A172 (cell line): ENCODE measurements at places on chromosomes 5 and 9. TPM values are rescaled to one million over a fixed set of nuclear protein-coding genes. Genes with fewer than 3 reads are reported as not detected.
A peak's percentile ranks its signal among the peaks of the same experiment; 100 is the strongest.

DNA sequence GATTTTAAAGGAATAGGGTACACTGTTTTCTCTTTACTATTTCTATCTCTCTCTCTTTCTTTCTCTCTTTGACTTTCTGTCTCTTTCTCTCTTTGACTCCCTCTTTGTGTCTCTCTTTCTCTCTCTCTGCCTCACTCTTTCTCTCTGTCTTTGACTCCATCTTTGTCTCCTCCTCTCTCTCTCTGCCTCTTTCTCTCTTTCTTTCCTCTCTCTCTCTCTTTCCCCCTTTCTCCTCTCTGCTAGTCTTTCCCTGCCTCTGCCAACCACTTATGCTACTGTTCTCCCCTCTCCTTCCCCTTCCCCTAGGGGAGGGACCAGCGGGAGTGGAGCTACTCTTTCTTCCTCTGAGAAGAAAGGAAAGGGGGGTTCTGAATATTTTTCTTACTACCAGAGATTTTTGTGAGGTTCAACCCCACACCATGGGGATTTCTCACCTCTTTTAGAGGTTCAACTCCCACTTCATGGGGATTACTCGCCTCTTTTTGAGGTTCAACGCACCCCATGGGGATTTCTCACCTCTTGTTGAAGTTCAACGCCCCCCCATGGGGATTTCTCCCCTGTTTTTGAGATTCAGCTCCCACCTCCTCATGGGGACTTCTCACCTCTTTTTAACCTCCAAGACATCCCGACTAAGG, 309.9 kb downstream of the NR3C1 start:
- no peak for DNase-seq

- DNase-seq: no peak
Observed at GRCh38 chr9:38278931-38279679, 113.4 kb upstream of the ALDH1B1 start.

GRCh38 chr5:180563994-180564393, 27.3 kb downstream of the SCGB3A1 start:
- no peak for DNase-seq

DNA sequence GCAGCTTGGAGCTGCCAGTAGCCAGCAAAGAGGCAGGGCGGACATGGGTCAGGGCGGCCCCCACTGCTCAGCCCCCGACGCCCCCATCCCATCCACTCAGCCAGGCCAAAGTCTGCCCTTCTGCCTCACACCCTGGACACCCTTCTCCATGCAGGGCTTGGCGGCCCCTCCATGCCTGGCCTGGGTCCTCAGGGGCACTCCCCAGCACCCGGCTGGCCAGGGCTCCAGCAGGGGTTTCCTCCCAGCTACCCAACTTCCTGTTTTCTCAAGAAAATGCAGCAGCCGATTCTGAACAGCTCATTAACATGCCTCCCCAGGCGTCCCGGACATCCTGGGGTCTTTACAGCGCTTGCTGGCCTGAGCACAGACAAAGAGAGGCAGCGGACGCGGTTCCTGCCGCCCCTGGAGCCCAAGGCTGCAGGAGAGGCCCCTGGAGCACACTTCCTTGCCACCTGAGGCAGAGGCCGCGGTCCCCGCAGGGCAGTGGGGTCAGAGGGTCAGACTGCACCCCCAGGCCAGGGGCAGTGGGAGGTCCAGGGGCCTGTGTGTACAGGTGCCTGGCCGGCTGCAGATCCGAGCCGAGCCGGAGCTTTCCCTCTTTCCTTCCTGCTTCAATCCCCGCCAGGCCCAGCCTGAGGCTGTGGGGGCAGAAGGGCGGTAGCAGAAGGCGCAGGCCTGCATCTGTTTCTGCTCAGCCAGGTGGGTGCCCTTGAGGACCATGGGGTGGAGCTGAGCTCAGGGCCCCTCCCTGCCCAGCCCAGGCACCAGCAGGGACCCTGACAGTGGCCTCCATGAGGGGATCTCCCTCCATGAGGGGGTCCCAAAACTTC, 18.7 kb upstream of the NRARP start:
- DNase-seq: no peak

GRCh38 chr9:92607773-92608172, 62.2 kb downstream of the IPPK start:
- DNase-seq: peak; percentile 21

- no peak for DNase-seq
Observed at GRCh38 chr5:177403102-177403791, 2.8 kb upstream of the PFN3 start.

DNA sequence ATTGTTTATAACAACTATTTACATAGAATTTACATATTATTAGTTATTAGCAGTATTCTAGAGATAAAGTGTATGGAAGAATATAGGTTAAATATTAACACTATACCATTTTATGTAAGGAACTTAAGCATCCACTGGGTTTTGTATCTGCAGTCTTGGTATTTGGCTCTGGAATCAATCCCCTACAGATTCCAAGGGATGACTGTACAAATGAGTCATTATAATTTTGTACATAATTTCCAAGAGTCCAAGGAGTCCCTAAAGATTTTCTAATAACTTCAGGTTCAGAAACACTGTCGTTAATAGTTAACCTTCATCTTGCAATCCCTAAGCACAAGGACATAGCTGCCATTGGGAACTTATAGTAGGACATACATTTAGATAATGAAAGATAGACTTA, 254.8 kb upstream of the PDE4D start:
- DNase-seq: no peak

DNA sequence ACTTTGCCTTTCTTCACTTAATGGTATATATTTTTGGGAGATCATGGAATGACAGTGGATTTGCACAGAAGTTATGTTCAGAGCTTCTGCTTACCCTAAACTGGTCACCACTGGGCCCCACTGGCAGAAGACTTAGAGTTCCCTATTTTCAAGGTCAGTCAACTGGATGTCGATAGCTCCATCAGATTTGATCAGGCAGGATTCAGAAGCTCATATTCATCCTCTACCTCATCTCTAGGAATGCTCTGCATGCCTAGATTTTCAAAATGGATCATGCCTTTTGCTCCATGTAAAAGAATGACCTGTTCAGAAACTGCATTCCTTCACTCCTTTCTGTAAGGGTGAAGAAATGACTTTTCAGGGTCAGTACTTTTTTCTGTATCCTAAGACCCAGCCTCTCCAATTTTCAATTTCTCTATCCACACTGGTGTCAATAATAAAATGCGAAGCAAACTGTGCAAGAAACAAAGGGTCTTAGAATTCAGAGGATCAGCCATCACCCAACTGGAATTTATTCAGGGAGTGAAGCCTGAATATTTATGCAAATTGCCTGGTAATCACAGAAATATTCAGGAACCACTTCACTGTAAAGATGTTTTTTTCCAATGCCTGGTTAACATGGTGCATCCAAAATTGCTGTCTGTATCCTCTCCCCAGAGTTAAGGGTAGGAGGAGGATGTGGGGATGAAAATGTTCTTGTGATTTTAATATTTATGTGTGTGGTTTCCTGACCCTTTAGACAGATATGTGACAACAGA, 125.4 kb downstream of the DOCK2 start:
- peak; percentile 75 for DNase-seq

- no peak for DNase-seq
Observed at GRCh38 chr5:16082053-16082452, 97.5 kb downstream of the MARCHF11 start.

GRCh38 chr5:98700730-98701129, 72.7 kb upstream of the RGMB start:
- DNase-seq: no peak

DNA sequence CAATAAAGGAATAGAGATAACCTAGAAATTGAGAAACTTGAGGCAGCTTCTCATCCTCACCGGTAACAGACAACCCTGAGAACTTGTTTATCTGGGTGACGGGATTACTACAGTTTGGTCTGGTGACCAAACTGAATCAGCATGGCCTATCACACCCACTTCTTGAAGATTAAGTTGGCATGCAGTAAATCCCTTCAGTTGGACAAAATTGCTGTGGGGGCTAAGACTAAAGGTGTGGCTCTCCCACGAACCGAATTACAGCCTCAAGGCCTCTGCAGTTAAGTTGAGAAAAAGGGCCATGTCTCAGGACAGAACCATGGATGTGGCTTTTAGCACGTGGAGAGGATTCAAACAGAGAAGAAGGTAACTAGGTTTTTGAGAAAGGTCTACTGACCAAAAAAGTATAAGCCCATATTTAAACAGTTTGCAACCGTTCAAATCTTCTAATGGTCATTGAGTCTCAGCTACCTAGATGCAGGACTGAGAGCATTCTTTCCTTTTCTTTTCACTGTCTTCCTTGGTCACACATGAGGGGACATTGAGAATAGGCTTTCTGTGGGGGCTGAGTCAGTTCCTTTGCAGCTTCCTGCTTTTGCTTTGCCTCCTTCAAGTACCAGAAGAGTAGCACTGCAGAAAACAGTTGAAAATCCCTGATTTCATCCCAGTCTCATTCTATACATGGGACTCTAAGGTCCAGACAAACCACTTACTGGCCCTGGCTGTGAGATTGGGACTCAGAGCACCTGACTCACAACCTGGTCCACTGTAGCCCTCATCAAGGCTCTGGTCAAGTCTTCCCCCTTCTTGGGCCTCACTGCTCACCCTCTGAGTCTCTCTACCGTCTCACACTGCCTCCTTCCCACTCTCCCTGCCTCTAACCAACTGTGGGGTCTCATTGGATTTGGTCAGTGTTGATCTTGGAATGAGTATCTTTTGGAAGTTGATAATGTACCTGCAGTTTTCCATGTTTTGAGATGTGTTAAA, 30.9 kb downstream of the PDE6A start:
- no peak for DNase-seq

DNA sequence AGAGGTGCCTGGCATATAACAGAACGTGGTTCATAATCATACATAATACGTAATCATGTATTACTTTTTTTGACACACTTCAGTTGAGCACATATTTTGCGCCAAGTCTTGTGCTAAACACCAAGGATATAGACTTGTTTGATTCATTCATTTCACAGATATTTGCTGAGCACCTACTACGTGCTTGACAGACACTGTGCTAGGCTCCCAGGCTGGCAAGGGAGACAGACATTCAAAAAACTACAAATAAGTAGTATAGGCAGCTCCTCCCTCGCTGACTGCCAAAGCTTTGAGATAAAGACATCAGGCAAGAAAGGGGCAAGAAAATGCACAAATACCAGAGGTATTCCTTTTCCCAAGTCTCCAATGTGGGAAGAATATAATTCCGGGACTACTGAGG, 122.5 kb upstream of the CPEB4 start:
- DNase-seq: no peak

DNA sequence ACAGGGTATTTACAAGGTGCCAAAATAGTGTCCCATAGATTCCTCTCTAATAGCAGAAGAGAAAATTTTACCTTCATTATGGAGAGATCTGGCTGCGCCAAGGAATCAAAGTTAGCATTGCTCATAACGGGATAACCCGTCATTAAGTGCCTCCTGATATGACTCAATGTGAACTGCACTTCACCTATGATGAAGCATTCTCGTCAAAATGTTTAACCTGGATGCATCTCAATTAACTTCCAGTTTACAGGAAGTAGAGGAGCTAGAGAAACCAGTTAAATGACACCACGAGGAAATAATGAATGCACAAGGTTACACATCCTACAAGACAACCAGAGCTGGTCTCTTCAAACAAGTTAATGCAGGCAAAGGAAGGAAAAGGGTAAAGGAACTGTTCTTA, 17.2 kb downstream of the FBXW11 start:
- peak; percentile 75 for DNase-seq

- DNase-seq: no peak
Observed at GRCh38 chr5:80615266-80615914, 39.1 kb upstream of the MSH3 start.

GRCh38 chr5:32621256-32621655, 35.9 kb downstream of the SUB1 start:
- DNase-seq: no peak

DNA sequence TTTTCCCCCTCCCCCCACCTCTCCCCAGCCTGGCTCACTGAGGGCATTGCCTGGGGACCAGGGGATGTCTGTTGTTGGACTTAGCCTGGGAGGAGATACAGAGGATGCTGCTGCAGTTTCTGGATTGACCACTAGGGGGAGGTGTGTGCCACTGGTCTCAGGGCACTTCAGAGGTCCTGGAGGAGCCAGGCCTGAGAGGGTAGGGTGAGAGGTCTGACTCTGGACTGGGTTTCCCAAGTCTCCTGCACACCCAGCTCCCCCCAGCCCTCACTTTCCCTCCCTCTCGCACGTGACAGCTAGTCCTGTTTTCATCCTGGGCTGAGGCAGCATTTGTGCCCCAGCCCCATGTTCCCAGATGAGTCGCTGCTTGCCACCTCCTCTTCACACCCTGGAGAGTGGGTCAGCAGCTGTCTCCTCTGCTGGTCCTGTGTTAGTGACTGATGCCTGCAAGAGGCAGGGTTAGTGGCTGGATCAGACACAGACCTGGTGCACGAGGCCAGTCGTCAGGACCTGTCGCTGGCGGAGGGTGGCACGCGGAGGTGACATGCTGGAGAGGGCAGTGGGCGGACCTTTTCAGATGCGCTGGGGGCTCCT, 4.4 kb downstream of the IL3 start:
- DNase-seq: peak; percentile 79

DNA sequence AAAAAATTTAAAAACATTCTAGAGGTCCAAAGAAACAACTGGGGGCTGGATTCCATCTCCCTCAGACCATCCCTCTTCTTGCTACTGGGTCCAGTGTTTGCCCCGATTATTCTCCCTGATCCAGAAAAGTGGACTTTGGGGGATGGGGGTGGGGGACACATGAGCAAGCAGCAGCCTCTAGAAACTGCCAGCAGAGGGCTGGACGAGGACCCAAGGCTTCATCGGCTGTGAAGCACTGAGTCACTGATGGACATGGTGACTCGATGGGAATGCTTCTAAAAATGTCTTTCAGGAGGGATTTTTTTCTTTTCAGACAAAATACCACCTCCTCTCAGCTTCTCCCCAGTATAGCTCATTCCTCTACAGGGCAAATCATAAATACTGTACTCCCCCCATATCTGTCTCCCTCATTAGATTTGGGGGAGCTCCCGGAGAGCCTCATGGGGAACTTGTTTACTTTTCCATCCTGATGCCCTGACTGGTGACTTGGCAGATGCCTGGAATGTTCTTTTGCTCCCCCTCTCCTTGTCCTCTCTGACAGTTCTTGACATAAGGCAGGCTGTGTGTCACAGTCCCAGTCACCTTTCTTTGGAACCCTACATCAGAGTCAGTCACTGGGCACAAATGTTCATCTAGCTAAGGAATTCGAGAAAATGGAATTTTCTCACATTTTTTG, 67.2 kb upstream of the STC2 start:
- peak; percentile 26 for DNase-seq

- DNase-seq: no peak
Observed at GRCh38 chr5:147701468-147701867, 81.1 kb downstream of the JAKMIP2 start.

The TEX48 gene
- total RNA-seq: not detected in 2 replicates

The CRHBP gene
- 0.14 TPM in 1 of 2 replicates, not detected in the other for total RNA-seq

The OCLN gene
- total RNA-seq: 3.2 and 6.5 TPM in 2 replicates

The GALT gene
- total RNA-seq: 19.5 and 21.1 TPM in 2 replicates

The TXNDC8 gene
- not detected in 2 replicates for total RNA-seq

The SCAMP1 gene
- total RNA-seq: 67.2 and 68.2 TPM in 2 replicates

The MED22 gene
- 17.9 and 30.0 TPM in 2 replicates for total RNA-seq

The ST8SIA4 gene
- 0.07 TPM in 2 replicates for total RNA-seq

The IFNE gene
- total RNA-seq: not detected in 2 replicates

The FAM81B gene
- not detected in 2 replicates for total RNA-seq

The PDCD1LG2 gene
- 1.1 TPM in 2 replicates for total RNA-seq

The FBP1 gene
- 0.12 TPM in 1 of 2 replicates, not detected in the other for total RNA-seq

The TNFSF15 gene
- total RNA-seq: 0.12 and 0.14 TPM in 2 replicates
